Left lung (tissue), 14 donors: ENCODE measurements at places on chromosomes 12 and 14. TPM values are rescaled to one million over a fixed set of nuclear protein-coding genes. Genes with fewer than 3 reads are reported as not detected.

TPPP2 gene
- total RNA-seq: not detected

- no peak overlapping the region for H3K4me3 ChIP-seq
- H3K27ac ChIP-seq: no peak overlapping the region
- DNase-seq: no peak
- H3K36me3 ChIP-seq: no peaks in the 10 kb centered on the region
- H3K27me3 ChIP-seq: no peaks in the 10 kb centered on the region
Observed at GRCh38 chr14:59347511-59347900, 117.7 kb downstream of the GPR135 start.

AQP6 gene
- 0.09 TPM for total RNA-seq

DNA sequence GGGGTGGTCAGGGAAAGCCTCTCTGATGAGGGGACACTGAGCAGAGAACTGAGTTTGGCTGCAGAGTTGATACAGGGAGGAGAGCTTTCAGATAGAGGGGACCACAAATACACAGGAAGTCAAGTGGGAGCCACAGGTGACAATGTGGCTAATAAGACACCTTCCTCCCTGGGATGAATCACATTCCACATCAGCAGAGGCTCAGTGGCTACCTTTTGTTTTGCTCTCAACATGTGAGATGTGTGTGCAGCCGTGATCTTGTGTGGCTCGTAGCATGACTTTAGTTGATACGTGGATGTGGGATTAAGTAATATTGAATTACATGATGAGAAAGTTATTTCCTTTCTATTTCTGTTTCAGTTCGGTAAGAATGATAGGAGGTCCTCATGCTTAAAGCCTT, 7.5 kb downstream of the CRADD start:
- H3K27ac ChIP-seq: no peak overlapping the region
- H3K27me3 ChIP-seq: no peaks in the 10 kb centered on the region
- no peak for DNase-seq
- H3K36me3 ChIP-seq: no peaks in the 10 kb centered on the region
- no peak overlapping the region for H3K4me3 ChIP-seq

DNA sequence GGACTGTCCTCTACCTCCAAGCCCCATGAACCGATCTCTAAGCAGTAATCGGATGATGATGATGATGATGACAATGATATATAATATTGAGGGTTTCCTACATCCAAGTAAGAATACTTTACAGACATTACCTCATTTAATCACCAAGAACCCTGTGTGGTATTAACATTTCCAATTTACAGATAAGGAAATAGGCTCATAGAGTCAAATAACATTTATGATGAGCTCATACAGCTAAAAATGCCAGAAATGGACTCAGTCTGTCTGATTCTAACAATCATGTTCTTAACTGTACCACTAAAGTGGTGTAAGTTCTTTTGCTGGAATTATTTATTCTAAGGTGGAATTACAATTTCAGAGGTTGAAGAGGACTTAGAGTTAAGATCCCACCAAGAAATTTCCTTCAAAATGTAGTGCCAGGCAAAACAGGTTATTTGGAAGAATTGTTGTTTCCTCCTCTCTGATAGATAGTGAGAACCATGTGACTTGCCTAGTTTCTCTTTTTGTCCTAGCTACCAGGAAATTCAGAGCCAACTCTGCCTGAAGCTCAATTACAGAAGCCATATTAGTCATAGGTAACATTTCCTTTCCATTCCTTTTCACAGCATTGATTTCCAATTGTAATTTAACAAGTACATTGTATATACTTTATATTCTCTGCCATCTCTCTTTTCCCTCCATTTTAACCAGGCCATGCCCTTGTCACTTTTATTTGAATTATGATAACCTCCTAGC, 23.8 kb upstream of the CCDC175 start:
- no peak overlapping the region for H3K4me3 ChIP-seq
- DNase-seq: no peak
- H3K4me1 ChIP-seq: no peaks in the 10 kb centered on the region
- H3K27ac ChIP-seq: no peak overlapping the region

CRIP1 gene
- 171 TPM for total RNA-seq

DNA sequence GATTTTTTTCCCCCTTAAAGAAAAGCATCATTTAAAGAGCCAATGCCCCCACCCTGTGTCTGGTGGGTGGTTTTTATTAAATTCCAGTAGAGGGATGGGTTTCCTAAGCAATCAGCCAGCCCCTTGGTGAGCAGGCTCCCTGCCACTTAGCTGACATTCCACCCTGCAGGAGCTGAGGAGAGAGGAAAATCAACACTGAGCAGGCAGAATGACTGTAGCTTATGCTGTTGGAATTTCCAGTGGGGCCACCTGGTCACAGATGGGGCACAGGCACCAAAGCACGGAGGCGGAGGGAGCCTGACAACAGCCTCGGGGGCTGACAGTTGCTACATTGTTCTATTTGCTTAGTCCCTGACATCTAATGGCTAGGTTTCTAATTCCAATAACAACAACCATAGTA, 127.7 kb downstream of the TMEM30B start:
- H3K4me3 ChIP-seq: no peak overlapping the region
- H3K27me3 ChIP-seq: no peaks in the 10 kb centered on the region
- H3K36me3 ChIP-seq: no peaks in the 10 kb centered on the region
- no peaks in the 10 kb centered on the region for H3K4me1 ChIP-seq

PRH1 gene
- 12.0 TPM for total RNA-seq
